Endothelial cell of umbilical vein (primary cell): ENCODE measurements at places on chromosomes 7 and 10. TPM values are rescaled to one million over a fixed set of nuclear protein-coding genes. Genes with fewer than 3 reads are reported as not detected.

Gene ZNF487
- total RNA-seq, result 2.6 and 3.0 TPM in 2 replicates

Gene HABP2
- total RNA-seq, result not detected in 2 replicates

Gene AKR1E2
- total RNA-seq, result 5.8 and 8.2 TPM in 2 replicates

Gene GLI3
- 24.9 and 30.3 TPM in 2 replicates for total RNA-seq

Gene TMEM60
- 15.0 and 15.8 TPM in 2 replicates for total RNA-seq

Gene CYP2C19
- not detected in 2 replicates for total RNA-seq

Gene ATRNL1
- not detected in 2 replicates for total RNA-seq

Gene NEURL1
- 0.22 and 0.30 TPM in 2 replicates for total RNA-seq

Gene SORCS1
- total RNA-seq, result not detected in 2 replicates

Gene TUBAL3
- total RNA-seq, result not detected in 2 replicates

Gene C7orf33
- total RNA-seq, result not detected in 2 replicates
